ENCODE measurements at places on chromosomes 7 and 10.

DNA sequence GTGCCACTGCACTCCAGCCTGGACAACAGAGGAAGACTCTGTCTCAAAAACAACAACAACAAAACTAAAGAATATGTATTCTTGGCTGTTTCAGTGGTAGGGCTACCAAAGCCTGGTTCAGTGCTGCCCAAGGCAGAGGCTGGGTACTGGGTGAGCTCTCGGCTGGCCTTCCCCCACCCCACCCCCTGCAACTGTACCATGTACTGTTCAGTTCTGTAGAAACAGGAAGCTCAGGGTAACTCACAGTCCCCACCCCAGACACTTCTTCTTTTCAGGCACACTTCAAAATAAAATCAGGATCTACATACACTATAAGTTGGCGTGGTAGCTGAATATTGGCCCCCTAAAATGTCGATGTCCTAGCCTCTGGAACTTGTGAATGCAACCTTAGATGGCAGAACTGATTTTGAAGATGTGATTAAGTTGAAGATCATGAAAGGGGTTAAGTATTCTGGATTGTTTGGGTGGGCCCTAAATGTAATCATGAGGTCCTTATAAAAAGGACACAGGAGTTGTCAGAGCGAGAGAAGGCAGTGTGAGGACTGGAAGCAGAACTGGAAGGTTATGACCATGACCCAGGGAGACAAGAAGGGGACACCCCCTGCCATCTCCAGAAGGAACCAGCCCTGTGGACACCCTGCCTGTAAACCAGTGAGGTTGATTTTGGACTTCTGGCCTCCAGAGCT lies 31.2 kb downstream of the TBXAS1 start:
- ATAC-seq, result no peak

DNA sequence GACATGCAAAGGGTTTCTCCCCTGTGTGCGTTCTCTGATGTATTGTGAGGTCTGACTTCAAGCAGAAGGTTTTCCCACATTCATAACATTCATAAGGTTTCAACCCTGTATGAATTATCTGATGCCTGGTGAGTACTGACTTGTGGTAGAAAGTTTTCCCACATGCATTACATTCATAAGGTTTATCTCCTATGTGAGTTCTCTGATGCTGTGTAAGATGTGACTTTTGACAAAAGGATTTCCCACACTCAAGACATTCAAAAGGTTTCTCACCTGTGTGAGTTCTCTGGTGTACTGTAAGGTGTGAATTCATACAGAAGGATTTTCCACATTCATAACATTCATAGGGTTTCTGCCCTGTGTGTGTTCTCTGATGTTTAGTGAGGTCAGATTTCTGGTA lies 45.1 kb downstream of the ZNF33B start:
- ATAC-seq, result no peak

DNA sequence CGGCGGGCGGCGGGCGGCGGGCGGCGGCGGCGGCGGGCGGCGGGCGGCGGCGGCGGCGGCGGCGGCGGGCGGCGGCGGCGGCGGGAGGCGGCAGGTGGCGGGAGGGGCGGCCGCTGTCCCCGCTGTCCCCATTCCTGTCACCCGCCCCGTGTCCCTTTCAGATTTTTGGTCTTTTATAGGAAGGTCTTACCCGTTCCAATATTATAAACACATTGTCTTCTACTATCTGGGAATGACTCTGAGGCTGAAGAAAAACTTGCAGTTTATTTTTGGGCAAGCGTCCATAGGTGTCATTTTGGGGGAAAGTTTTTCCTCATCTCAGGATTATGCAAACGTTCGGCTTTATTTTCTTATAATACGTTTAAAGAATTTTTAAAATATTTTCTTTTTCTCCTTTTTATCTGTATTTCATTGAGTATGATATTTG lies 578 bp downstream of the ZNF713 start:
- ATAC-seq, result no peak

DNA sequence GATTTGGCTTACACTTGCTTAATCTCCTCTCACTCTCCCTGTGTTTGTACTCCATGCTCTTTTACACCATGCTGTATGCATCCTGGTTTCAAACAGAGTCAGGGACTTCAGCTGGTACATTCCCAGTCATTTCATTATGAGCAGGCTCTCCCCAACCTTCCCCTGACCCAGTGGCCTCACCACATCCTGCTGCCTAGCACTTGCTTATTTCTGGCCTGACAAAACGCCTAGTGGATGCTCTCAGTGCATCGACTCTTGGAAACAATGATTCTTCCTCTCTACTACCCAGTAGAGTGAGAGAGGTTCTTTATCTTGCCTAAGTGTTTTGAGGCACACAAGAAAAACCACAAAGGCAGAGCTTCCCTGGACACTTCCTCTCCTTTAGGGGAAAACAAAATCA lies 63.4 kb downstream of the CAV1 start:
- peak; percentile 24 for ATAC-seq

GRCh38 chr7:26375726-26376174 lies 84.1 kb downstream of the SNX10 start:
- ATAC-seq, result no peak

GRCh38 chr7:144528536-144529045 lies 125.1 kb upstream of the NOBOX start:
- no peak for ATAC-seq

DNA sequence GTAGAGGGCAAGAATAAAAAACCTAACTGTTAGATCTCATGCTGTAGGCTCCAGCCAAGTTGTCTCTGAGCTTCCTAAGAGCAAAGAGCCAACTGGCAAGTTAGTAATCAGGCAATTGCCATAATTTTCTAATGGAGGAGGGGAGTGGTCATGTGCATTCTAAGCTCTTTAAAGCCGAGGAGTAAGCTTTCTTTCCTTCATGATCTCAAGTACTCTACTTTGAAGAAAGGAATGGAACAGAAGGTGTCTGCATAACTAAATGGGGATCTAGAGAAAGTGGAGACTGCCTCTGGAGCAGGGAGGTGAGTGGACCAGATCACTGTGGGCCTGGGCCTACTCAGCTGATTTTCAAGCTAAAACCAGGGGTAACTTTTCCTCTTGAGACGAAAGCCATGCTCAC lies 37.7 kb upstream of the TOMM7 start:
- ATAC-seq, result no peak

DNA sequence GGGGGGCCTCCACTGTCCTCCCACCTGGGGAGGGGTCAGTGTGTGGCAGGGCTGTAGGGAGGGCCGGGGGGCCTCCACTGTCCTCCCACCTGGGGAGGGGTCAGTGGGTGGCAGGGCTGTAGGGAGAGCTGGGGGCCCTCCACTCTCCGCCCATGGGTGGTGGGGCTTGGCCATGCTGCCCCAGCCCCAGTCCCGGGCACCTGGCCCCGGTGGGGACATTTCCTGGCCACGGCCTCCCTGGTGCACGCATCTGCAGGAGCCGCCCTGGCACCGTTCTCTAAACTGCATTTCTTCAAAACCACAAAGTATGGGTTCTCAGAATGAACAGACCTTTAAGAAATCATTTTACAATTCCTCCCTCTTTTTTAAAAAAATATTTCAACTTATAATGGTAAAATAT lies 89.3 kb upstream of the PDGFA start:
- no peak for ATAC-seq

DNA sequence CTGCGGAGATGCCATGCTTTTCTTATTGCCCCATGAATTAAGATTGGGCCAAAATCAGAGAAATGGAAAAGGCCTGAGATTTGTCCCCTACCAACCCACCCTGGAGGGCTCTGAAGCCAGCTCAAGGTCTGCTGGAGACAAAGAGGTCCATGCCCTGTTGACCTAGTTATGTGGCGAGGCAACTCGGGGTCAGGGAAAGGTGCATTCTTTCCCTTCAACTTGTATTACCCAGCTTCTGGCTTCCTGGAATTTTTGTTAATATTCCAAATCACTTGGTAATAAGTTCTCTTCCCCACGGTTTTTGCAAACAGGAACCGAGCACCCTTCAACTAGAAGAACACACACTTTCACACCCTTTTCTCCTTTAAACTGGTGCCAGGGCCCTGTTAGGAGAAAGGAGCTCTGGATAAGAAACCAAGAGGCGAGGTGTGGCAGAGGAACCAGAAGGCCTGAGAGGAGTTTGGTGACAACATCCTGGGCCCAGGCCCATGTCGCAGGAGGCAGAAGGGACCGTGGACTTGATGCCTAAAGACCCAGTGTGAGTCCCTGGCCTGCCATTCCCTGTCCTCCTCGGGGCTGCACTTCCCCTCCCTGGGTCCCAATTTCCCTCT lies 12.5 kb upstream of the SFRP5 start:
- ATAC-seq, result no peak

- ATAC-seq, result no peak
Observed at GRCh38 chr10:2340831-2341647, 603.7 kb upstream of the ADARB2 start.

- no peak for ATAC-seq
Observed at GRCh38 chr7:23443974-23444373, 26.3 kb downstream of the IGF2BP3 start.

DNA sequence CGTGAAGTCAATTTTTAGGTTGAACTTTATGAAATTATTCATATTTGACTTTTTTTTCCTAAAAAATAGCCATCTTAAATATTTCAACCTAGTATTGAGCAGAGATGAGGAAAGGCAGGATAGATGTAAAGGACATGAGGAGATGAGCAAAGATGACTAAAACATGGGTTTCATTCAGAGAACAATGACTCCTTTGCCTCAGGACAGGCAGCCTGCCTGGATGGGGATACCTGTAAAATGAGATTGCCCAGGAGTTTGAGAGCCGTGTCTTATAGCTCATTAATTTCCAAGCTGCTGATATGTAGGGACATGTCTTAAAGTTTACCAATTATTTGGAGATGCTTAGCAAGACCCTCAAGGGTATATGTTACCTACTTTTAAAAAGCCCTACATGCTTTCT lies 243.8 kb upstream of the MDFIC start:
- no peak for ATAC-seq

DNA sequence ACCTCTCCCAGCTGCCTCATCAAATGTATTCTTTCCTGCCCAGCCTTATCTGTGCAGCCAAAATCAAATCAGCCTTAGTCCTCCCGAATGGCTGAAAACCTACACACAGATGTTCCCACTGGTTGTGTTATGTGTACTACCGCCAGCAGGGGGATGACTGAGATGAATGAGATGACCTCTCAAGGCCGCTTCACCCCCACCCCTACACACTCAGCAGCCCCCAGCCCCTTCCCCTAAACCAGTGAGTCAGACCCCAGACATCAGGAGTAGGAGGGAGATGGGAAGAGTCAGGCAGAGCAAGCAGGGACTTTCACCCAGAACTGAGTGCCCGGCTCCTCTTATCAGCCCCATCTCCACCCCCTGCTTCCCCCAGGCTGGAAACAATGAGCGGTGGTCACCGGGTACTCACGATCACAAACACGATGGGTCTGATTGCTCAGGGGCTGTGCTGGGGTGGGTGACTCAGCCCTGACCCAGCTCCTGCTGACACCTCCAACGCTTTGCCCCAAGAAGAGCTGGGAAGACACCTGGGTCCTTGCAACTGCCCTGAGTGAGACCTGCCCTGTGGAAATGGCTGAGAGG lies 6.5 kb upstream of the C10orf105 start:
- peak; percentile 65 for ATAC-seq

DNA sequence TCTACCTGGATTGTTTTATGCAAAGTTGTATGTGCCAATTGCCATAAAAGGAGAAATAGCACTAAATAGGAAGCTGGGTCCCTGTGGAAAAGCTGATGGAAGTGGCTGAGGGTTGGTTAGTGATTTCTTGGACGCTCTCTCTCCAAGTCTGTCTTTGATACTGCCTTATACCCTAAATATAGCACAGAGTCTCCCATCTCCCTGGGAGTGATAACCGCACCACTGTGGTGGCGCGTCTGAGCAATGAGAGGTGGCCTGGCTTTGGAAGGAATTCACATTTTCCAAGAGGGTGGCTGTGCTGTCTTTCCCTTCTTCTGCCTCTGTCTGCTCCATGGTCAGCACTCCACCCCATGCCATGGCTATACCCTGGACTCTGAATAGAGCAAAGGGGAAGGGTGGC lies 31.2 kb downstream of the STMP1 start:
- ATAC-seq, result no peak

DNA sequence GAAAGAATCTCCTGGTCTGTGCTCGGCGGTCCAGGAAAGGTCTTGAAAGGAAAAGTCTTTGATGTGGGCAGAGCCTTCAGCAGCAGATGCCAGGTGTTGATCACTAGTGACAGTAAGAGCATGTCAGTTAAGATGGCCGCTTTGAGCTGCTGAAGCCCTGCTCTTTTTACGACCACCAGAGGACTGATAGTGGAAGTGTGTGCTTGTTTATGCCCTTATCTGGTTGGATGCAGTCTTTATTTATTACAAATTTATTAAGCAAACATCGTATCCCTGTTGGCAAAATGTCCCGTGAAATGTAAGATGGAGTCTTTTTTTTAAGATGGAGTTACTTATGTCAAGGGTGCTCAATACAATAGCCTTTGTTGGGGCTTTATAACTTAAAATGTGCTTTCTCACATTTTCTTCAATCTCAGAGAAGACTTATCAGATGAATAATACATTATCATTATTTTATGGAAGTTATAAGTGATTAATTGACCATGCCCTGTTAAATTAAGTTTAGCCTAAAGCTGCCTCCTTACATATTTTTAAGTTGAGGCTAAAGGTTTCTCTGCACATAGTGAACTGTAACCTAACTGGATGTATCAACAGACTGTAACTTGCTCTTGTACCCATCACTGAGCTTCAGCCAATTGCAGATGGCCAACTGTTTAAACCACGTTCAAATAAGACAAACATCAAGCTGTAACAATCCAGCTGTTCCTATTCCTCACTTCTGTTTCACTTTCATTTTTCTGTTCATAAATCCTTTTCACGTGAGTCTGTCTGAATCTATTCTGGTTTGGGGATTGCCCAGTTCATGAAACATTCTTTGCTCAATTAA lies 97.4 kb upstream of the PIK3CG start:
- ATAC-seq, result peak; percentile 73

DNA sequence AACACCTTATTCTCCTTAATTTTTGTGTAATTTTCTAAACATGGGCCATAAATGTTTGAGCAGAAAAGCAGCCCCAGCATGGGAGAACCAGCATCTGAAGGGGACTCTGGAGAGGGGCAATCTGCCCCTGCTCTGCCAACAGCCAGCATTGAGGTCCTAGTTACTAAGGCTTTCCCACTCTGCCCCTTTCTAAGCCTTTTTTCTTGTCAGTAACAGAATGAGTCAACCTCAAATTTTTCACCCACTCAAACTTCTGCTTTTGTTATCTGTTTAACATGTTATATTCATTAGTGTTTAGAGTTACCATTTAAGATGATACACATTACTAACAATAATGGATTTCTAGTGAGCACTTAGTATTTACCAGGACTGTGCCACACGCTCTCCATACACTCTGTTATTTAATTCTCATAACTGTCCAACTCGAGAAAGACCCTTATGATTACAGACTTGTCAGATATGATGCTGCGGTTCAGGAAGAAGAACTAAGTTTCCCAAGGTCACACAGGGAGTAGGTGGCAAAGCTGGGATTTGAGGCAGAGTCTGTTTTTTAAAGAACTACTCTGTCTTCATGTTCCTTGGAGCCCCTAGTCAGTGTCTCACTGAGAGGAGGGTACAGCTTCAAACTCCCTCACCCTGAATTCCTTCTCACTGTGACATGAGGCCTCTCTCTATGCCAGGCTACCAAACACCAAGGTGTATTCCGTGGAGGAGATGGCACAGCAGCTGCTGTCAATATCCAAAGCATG lies 19.9 kb upstream of the GPAM start:
- ATAC-seq, result no peak
